ENCODE measurements at places on chromosomes 12 and 14.

DNA sequence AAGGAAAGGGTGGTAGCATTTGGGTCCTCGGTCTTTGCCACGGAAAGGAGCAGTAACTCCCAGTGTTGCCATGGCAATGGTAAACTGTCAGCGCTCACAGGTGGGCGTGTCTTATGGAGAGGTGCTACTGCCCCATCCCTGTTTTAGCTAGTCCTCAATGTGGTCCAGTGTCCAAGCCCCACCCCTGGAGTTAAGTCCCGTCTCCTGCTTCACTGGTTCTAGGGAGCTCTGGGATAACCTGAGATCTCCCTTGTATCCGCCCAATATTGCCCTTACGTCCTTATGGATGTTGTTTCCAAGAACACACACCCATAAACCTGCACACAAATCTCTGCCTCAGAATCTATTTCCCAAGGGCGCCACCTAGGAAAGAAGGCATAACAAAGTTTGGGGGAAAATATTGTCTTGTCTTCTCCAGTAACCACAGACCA, 64.2 kb downstream of the SPRING1 start:
- no peak for DNase-seq

DNA sequence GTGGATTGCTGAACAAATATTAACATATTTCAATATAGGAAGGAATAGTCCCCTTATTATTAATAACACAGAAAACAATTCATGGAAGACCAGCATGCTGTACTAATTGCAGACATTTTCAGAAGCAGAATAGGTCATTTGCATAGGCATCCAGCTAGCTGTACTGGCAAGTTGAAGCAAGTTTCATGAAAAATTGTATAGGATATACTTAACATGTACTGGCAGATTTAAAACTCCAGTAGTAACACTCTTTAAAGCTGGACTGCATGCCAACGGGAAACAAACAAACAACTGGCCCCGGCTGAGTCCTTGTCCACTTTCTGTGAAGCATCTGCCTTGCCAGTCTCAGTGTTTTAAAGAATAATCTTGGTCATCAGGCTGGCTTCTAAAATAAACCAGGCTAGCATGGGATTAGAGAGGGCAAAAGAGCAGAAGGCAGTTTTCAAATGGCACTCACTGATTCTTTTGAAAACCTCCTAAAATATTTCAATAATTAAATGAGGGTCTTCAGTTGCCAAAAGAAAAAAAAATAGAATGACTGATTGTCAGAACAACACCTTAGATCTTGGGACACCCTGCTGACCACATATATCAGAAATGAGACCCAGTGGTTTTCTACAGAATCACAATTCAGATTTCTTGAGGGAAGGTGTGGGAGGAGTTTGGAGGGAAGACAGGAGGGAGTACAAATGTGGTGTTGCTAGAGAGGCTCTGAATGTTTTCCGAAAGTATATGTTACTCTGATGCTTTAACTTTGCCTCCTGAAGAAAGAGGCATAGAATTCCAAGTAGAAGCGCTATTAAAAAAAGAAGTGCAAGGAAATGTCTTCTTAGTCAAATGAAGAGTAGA, 122.5 kb upstream of the KRAS start:
- DNase-seq = peak; percentile 75

- DNase-seq = no peak
Observed at GRCh38 chr14:78316786-78317185, 146.6 kb downstream of the NRXN3 start.

GRCh38 chr12:43306066-43306465, 245.9 kb downstream of the ADAMTS20 start:
- DNase-seq = no peak

GRCh38 chr12:123715195-123715594, 3.0 kb downstream of the ATP6V0A2 start:
- peak; percentile 71 for DNase-seq

- no peak for DNase-seq
Observed at GRCh38 chr14:59360923-59361794, 104.0 kb downstream of the GPR135 start.

DNA sequence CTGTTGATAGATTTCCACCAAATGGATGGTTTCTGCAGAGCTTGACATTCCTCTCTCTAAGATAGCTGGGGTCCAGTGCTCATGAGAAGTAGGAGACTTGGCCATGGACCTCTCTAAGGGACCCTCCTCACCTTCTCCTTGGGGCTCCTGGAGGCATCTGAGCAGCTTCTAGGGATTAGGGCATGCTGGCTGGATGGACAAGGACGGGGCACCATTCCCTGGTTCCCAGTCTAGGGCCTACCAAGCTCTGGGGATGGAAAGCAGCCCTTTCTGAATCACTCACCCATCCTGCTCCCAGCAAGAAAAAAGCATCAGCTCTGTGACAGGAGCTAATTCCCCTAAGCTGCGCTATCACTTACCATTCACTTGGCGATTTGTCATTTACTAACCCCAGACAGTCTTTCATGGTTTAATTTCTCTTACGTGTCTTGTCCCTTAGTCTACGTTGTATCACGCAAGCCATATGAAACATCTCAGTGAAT, 39.5 kb downstream of the VWF start:
- no peak for DNase-seq

DNA sequence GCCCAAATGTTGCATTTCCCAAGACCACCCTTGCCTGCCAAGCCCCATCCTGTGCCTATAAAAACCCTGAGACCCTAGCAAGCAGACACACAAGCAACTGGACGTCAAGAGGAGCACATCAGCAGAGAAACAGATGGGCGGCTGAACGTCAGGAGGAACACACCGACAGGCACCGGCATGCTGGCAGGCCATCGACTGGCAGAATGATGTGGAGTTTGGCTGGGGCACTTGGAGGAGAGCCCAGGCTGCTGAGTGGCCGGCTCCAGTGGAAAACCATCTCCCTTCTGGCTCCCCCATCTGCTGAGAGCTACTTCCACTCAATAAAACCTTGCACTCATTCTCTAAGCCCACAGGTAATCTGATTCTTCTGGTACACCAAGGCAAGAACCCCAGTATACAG, 130.1 kb downstream of the SLC41A2 start:
- no peak for DNase-seq

DNA sequence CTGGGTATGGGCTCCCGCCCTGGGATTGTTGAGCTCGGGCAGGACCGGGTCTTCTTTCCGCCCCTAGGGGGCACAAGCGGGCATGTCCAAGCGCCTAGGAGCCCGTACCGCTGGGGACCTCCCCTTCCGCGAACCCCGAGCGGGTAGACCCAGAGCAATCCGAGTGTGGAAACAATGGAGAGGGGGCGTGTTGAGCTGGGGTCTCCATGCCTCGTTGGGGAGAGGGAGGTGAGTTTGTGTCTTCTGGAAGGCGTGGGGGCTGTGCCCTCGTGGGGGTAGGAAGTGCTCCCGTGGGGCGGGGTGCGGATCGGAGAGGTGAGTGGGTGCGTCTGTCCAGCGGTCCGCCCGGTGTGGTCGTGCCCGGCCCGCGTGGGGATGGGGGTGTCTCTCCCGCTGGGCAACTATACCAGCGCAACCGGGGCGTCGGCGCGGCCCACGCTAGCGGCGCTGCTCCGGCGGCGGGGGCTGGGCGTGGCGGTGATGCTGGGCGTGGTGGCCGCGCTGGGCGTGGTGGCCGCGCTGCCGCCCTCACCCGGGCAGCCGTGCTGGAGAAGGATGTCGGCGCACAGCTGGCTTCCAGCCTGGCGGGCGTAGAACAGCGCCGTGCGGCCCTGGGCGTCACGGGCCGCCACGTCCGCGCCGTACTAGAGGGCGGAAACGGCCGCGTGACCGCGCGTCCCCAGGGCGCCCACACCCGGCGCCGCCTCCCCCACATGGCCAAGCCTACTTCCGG, 12.2 kb downstream of the AGAP2 start:
- DNase-seq = peak; percentile 30

DNA sequence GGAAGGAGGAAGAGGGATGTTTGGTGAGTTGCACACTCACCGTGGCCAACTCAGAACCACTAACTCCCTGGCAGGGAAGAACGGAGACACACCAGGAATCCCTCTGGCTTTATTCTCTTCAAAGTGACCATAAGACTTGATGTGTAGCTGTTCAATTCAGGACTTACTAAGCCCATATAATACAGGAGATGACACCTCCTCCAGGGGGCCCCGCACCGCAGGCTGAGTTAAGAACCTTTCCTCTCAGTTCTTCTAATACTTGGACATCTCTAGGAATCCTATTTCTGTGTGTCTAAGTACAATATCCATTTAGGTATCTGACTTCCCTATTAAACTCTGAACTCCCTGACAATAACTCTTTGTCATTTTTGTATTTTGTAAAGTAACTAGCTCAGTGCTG, 49.5 kb downstream of the DCAF4 start:
- DNase-seq = no peak

DNA sequence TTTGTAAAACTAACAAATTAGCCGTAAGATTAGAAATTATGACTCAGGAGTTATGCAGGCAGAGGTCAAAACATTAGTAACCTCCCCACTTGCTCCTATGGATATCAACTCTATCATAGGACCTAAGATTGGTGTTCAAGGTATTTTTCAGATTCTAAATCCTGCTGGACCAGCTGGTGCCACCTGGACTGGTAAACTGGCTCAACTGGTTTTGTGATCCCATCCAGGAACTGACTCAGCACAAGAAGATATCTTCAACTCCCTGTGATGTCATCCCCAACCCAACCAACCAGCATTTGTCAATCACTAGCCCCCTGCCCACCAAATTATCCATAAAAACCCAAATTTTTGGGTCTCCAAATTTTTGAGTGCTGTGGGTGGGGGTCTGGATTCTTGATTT, 98.1 kb upstream of the OR4E1 start:
- no peak for DNase-seq

DNA sequence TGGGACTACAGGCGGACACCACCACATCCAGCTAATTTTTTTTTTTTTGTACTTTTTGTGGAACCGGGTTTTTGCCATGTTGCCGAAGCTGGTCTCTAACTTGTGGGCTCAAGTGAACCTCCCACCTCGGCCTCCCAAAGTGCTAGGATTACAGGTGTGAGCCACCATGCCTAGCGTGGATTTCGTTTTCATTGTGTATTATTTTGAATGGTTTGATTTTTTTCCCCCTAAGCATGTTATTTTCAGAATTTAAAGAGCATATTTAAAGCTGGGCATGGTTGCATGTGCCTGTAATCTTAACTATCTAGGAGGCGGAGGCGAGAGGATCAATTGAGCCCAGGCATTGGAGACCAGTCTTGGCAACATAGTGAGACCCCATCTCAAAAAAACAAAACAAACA, 13.1 kb downstream of the TMEM63C start:
- DNase-seq = no peak

GRCh38 chr14:22271838-22272799, 316.9 kb downstream of the DAD1 start:
- no peak for DNase-seq

- no peak for DNase-seq
Observed at GRCh38 chr12:29725587-29726320, 58.0 kb downstream of the TMTC1 start.

- DNase-seq = no peak
Observed at GRCh38 chr12:112891093-112892024, 15.4 kb upstream of the OAS1 start.

GRCh38 chr14:54207075-54207474, 189.7 kb upstream of the CDKN3 start:
- DNase-seq = no peak

GRCh38 chr14:93375673-93376156, 28.7 kb downstream of the COX8C start:
- DNase-seq = no peak

DNA sequence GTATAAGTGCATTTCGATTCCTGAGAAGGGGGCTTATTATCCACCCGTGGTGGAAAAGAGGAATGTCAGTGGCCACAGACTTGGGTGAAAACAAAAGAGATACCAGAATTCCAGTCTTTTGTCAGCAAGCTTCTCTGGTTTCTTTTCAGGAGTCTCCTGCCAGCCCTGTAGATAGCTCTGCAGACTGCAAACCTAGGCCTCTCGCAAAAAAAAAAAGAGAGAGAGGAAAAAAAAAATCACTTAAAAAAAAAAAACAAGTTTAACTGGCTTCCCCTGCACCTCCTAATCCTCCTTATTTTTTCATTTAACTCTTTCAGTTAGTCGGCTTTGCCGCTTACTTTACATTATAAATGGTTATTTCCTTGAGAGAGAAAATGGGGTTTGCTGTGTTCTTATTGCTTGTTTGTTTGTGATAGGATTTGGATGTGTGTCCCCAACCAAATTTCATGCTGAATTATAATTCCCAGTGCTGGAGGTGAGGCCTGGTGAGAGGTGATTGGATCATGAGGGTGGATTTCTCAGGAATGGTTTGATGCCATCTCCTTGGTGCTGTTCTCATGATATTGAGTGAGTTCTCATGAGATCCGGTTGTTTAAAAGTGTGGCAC, 170.0 kb downstream of the BCL11B start:
- no peak for DNase-seq

GRCh38 chr12:12938541-12938940, 13.4 kb downstream of the GPRC5D start:
- DNase-seq = no peak

- DNase-seq = no peak
Observed at GRCh38 chr12:53670308-53670707, 5.6 kb downstream of the ATP5MC2 start.

GRCh38 chr14:76203086-76204001, 51.6 kb downstream of the GPATCH2L start:
- no peak for DNase-seq

DNA sequence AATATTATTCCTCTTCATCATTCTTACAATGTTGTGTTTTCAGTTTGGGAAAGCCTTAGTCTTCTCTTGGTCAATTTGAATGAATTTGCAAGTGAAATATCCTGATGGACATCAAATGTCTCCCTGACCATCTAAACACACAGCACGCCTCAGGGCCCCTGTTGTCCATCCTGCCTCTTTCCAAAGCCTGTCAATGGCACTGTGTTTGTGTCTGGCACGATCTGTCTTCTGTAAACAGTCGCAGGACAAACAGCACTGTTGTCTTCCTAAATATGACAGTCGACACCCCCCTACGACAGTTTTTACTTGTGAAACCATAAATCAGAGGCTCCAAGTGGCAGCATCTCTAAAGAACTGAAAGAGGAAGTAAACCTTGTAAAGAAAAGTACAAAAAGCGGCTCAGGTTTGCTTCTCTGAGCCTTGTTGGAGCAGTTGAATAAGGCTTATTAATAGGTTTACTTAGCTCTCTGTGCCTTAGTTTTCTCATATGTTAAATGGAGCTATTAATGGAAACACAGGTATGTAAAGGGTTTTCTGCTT, 285.8 kb downstream of the NRXN3 start:
- DNase-seq = no peak

DNA sequence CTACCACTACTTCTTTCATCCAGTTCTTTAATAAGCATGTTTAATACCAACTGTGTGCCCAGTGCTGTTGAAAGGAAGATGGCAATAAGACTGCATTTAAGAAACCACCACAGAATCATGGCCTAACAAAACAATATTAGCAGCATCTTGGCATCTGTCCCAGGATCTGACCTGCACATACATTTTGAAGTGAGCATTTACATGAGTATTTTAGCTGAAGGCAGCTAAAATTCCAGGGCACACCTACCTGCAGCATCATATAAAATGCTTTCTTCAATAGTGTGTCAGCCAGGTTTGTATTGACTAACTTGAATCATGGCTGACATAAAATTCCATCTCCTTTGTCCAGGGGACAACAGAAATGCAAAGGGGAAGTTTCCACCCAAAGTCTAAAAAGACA, 65.0 kb upstream of the ARHGAP5 start:
- no peak for DNase-seq
